Uterus (tissue), 4 donors: ENCODE measurements at places on chromosomes 2 and 18.

GRCh38 chr2:234879671-234880455, 72.0 kb upstream of the SH3BP4 start:
- no peaks in the 10 kb centered on the region for H3K27me3 ChIP-seq
- no peaks in the 10 kb centered on the region for H3K4me1 ChIP-seq
- no peak overlapping the region for H3K27ac ChIP-seq
- no peaks in the 10 kb centered on the region for H3K36me3 ChIP-seq
- no peak overlapping the region for H3K4me3 ChIP-seq

- H3K4me3 ChIP-seq: no peak overlapping the region
- H3K27ac ChIP-seq: no peak overlapping the region
- no peaks in the 10 kb centered on the region for H3K27me3 ChIP-seq
- no peak for DNase-seq
These were observed 29.3 kb downstream of the SYT4 start for GRCh38 chr18:43247944-43248343.

DNA sequence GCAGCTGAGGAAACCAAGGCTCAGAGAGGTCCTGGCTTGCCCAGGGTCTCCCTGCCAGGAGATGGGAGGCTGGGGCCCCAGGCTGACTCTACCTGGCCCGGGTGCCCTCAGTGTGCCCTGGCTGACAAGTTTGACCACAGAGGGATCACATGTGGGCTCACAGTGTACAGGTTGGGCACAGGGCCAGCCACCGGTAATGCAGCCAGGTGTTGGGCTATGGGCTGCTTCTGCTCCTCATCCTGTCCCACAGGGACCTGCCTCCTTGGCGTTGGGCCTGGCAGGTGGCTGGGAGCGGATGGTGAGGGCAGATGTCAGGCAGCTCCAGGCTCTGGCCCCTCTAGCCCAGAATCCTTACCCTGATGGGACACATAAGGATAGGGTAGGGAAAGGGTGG, 250.5 kb downstream of the LOXHD1 start:
- no peak overlapping the region for H3K27ac ChIP-seq
- H3K4me1 ChIP-seq: no peaks in the 10 kb centered on the region
- H3K36me3 ChIP-seq: no peaks in the 10 kb centered on the region
- no peaks in the 10 kb centered on the region for H3K27me3 ChIP-seq
- no peak for DNase-seq

DNA sequence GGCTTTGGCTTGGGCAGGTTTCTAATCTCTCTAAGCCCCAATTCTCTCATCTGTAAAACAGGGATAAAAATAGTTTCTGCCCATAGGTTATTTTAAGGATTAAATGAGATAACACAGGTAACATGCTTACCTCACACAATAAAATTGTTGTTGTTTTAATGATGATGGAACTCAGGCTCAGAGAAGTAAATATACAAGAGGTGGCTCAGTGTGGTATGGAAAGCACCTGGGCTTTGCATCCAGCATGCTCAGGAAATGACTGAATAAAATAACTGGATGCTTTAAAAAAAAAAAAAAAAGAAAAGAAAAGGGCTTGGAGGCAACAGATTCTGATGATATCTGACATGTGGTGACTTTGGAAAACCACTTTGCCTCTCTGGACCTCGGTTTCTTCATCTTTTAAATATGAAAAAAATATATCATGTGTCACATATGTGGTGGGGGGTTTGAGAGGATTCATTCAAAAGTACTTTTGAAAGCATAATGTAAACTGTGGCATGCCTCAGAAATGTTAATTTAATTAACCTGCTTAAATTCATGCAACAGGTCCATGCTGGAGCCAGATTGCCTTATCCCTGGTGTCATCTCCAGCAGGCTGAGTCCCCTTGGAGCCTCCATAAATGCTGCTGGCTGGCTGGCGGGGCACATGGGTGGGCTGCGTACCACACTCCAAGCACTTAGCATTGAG, 112.8 kb upstream of the CDC42EP3 start:
- DNase-seq: no peak
- no peaks in the 10 kb centered on the region for H3K4me1 ChIP-seq
- no peak overlapping the region for H3K4me3 ChIP-seq
- H3K36me3 ChIP-seq: no peaks in the 10 kb centered on the region
- H3K27me3 ChIP-seq: no peaks in the 10 kb centered on the region

DNA sequence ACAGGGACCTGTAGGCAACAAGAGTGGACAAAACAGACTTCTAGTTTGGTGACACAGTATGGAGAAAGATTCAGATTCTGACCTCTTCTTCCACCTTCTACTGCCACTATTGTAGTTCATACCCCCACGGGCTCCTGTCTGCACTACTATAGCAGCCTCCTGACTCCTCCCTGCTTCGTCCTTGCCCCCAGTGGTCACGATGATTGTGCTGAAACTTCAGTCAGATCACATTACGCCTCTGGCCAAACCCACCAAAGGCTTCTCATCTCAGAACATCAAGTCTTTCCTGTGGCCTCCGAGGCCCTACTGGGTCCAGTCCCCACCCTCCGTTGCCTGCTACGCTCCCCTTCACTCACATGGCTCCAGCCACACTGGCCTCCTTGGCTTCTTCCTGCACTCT, 147.6 kb downstream of the CYP26B1 start:
- H3K36me3 ChIP-seq: no peaks in the 10 kb centered on the region
- no peak overlapping the region for H3K27ac ChIP-seq
- H3K27me3 ChIP-seq: peaks cover 13% of the 10 kb centered on the region
- no peak overlapping the region for H3K4me3 ChIP-seq
- H3K4me1 ChIP-seq: no peaks in the 10 kb centered on the region
- no peak for DNase-seq

DNA sequence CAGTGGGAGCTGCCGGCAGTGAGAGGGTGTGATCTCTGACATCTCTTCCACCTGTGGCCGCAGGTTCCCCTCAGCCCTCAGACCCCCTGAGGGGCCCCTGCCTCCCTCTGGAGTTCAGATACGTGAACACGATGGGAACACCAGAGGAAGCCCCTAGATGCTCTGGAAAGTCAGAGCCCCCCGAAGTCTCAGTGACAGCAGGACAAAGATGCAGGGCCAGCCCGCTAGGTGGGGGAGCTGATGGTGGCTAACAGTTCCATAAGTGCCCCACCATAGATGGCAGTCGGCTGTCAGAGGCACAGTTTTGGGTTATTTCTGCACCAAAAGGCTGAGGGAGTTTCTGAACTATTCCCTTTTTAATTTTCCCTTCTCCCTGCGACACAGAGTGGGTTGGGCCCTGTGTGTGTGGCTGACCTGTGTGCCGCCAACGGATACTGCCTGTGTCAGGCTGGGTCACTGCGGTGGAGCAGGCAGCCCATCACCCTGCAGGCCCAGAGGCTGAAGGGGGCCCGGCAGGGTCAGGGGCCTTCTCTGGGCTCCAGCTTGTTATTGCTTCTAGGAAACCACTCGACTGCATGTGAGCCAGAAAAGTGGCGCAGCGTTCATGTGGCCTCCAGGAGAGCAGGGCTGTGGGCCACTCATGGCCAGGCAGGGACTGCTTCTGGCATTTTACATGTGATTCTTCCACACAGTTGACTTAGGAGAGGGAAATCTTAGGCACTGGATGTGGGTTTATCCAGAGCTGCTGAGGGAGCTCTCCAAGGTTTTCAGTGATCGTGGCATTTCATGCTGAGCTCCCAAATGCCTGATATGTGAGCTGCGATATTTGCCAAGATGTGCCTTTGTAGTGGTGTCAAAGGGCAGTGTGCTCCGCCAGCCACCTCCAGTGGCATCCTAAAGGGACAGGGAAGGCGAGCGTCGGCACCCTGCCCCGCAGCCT, 225.1 kb downstream of the SH3RF3 start:
- H3K27me3 ChIP-seq: no peaks in the 10 kb centered on the region
- H3K4me3 ChIP-seq: no peak overlapping the region
- no peaks in the 10 kb centered on the region for H3K36me3 ChIP-seq
- no peak overlapping the region for H3K27ac ChIP-seq

DNA sequence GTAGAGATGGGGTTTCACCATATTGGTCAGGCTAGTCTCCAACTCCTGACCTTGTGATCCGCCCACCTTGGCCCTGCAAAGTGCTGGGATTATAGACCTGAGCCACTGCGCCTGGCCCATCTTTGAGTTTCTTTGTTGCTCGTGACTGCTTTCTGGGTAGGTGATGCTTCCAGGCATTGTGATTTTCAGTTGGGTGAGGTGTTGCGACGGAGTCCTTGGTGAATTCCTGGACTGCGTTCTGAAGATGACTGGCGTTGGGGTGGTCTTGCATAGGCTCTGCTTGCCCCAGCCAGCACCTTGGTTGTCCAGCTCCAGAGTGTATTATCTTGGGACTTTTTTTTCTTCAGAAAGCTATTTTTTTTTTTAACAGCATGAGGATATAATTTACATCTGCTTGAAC, 103.4 kb downstream of the DCDC2C start:
- H3K36me3 ChIP-seq: no peaks in the 10 kb centered on the region
- no peak for DNase-seq
- H3K27ac ChIP-seq: no peak overlapping the region
- H3K4me1 ChIP-seq: no peaks in the 10 kb centered on the region
- H3K4me3 ChIP-seq: no peak overlapping the region
- H3K27me3 ChIP-seq: no peaks in the 10 kb centered on the region

- no peaks in the 10 kb centered on the region for H3K27me3 ChIP-seq
- no peak for DNase-seq
- no peaks in the 10 kb centered on the region for H3K36me3 ChIP-seq
- H3K27ac ChIP-seq: no peak overlapping the region
- no peak overlapping the region for H3K4me3 ChIP-seq
These were observed 25.7 kb downstream of the RAB10 start for GRCh38 chr2:26059542-26059941.

DNA sequence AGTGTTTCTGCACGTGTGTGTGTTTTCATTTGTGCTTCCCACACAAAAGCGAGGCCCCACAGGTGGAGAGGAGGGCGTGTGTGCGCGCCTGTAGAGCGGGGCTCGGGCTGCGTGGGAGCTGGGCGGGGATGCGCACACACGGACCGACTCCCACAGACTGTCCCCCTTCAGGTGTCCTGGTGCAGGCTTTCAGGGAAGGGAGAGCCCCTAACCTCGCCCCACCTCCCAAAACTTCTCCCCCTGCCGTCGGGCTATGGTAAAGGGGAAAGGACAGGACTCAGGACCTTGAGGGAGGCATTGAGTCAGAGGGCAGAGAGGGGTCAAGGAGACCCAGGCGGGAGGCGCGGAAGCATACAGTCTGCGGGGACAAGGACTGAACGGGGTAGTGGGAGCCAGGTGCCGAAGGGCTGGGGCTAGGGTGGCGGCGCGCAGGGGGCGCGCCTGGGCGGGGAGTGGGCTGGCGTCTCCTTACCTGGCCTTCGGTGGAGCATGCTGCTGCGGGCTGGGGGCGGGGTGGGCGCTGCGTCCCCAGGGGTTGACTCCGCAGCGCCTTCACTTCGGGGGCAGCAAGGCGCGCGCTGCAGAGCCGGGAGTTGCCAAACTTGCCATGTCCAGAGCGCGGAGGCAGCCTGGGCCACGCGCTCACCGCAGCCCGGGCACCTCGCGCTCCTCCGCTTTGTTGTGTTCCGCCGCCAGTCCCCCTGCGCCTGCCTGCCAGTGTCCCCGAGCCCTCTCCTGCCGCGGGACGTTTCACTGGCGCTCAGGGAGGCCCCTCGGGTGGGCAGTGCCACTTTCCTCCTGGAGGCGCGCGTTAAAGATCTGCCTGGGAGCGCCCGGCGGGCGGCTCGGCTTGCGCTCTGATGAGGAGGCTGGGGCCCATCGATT, 302.0 kb downstream of the NCKAP5 start:
- no peak overlapping the region for H3K4me3 ChIP-seq
- H3K36me3 ChIP-seq: no peaks in the 10 kb centered on the region
- no peaks in the 10 kb centered on the region for H3K4me1 ChIP-seq
- H3K27ac ChIP-seq: no peak overlapping the region
- DNase-seq: no peak
- H3K27me3 ChIP-seq: no peaks in the 10 kb centered on the region

DNA sequence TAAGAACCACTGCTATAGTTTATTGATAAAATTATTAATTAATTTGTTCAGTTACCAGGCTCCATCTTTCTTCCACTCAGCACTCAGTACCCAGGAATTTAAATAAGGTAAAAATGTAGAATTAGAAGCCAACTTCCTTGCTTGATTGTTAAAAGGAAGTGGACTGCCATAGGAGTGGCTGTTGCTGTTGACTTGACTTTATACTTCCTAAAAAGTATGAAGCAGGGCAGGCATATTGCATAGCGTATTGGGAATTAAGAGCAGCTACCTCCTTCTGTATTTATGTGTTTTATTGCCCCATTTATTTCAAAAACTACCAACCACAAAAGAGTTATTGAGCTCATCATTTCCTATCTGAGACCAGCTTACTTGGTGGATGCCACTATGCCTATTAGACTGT, 27.9 kb downstream of the PSMD1 start:
- no peaks in the 10 kb centered on the region for H3K27me3 ChIP-seq
- H3K36me3 ChIP-seq: no peaks in the 10 kb centered on the region
- no peak for DNase-seq
- no peak overlapping the region for H3K4me3 ChIP-seq
- H3K27ac ChIP-seq: no peak overlapping the region
- H3K4me1 ChIP-seq: no peaks in the 10 kb centered on the region

GRCh38 chr2:70633508-70633907, 79.9 kb upstream of the TGFA start:
- H3K27ac ChIP-seq: no peak overlapping the region
- H3K4me3 ChIP-seq: no peak overlapping the region
- H3K4me1 ChIP-seq: no peaks in the 10 kb centered on the region
- peaks cover 5% of the 10 kb centered on the region for H3K27me3 ChIP-seq

DNA sequence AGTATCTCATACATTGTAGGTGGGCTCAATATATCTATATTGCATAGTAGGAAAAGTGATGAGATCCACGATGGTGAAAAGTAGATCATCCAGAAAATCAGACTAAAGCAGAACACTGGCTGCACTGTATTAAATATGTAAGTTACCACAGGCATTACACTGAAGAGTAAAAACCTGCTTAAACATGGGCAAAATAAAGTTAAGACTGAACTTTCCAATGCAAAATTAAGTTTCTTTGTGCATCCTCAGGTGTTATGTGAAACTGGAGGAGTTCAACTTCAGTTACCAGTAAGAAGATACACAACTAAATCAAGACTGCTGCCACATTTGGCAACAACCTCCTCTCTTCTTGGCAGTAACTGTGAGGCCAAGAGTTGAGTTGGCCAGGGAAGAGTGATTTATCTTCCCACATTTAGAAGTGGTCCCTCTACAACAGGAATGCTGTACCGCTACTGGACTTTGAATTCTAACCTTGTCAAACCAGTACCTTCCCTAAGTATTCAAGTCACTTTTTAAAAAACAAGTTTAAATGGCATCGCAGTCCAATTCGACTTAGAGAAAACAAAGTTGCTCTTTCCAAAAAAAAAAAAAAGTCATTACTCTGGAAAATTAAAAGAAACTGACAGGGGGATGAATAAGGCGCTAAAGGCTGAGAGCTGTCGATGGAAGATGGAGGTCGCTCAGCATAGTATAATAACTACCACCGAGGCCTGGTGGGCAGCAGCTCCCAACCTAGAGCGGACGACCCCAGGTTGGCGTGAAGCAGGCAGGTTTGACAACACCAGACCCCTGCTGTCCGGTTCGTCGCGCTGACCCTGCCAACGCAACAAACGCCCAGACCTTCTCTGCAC, 1.1 kb downstream of the MAP4K3 start:
- peaks cover 7% of the 10 kb centered on the region for H3K4me1 ChIP-seq
- no peaks in the 10 kb centered on the region for H3K36me3 ChIP-seq
- H3K27ac ChIP-seq: peak overlapping the region; percentile 96
- H3K27me3 ChIP-seq: no peaks in the 10 kb centered on the region

GRCh38 chr18:7871560-7872456, 304.7 kb downstream of the PTPRM start:
- H3K4me1 ChIP-seq: peaks cover 3% of the 10 kb centered on the region
- DNase-seq: no peak
- H3K4me3 ChIP-seq: no peak overlapping the region
- H3K36me3 ChIP-seq: no peaks in the 10 kb centered on the region
- H3K27me3 ChIP-seq: no peaks in the 10 kb centered on the region
- no peak overlapping the region for H3K27ac ChIP-seq
